ENCODE measurements at places on chromosomes 1 and 21. TPM values are rescaled to one million over a fixed set of nuclear protein-coding genes. Genes with fewer than 3 reads are reported as not detected.

The TMCO4 gene
- 7.0 TPM for total RNA-seq

The TNFRSF14 gene
- total RNA-seq = 0.11 TPM

The SIPA1L2 gene
- total RNA-seq = 7.4 TPM

The GJC2 gene
- total RNA-seq = 0.39 TPM

The FCRL4 gene
- total RNA-seq = not detected

The APCS gene
- 0.08 TPM for total RNA-seq

The VASH2 gene
- total RNA-seq = 3.1 TPM

The ST6GALNAC5 gene
- total RNA-seq = 0.09 TPM

The FMN2 gene
- 3.2 TPM for total RNA-seq

The OR2G6 gene
- not detected for total RNA-seq

The SEMA6C gene
- total RNA-seq = 1.5 TPM

The F11R gene
- total RNA-seq = 74.8 TPM

The PLXNA2 gene
- 4.6 TPM for total RNA-seq

The S100A12 gene
- total RNA-seq = not detected

Data from A549 treated with dexamethasone at 1 μM for 4 hours (cell line).